ENCODE measurements at places on chromosomes 4 and X.

- DNase-seq = no peak
Observed at GRCh38 chr4:81519427-81519773, 47.7 kb upstream of the RASGEF1B start.

- no peak for DNase-seq
Observed at GRCh38 chrX:101219864-101220346, 319 bp downstream of the DRP2 start.

DNA sequence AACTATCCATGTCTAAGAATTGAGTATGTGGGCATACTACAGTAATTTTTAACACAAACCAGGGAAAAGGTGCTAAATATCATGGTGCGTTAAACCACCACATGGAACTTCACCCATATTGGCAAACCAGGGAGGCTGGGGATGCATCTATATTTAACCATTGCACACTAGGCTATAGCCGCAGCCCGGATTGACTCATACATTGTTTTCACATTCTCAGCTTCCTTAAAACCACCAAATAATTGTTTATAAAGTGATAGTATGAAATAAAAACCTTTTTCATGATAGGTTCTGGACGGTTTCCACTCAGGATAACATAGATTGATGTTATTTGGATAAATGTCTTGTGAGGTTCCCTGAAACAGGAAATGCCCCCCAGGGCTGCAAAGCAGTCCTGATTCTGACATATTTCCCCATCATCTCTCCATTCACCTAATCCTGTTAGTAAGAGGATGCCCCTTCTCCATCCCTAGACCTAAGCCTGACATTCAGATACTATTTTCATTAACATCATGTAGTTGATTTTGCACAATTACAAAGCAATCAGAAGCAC is 7.9 kb downstream of the COL25A1 start:
- DNase-seq = no peak

- no peak for DNase-seq
Observed at GRCh38 chr4:127211650-127212560, 420.9 kb upstream of the INTU start.

GRCh38 chr4:137812258-137812657 is 280.0 kb upstream of the PCDH18 start:
- no peak for DNase-seq

- no peak for DNase-seq
Observed at GRCh38 chr4:69549651-69550050, 53.9 kb upstream of the UGT2B4 start.

GRCh38 chrX:69618803-69619202 is 2.9 kb downstream of the EDA start:
- peak; percentile 11 for DNase-seq

GRCh38 chrX:54825716-54826438 is 18.3 kb downstream of the MAGED2 start:
- no peak for DNase-seq

DNA sequence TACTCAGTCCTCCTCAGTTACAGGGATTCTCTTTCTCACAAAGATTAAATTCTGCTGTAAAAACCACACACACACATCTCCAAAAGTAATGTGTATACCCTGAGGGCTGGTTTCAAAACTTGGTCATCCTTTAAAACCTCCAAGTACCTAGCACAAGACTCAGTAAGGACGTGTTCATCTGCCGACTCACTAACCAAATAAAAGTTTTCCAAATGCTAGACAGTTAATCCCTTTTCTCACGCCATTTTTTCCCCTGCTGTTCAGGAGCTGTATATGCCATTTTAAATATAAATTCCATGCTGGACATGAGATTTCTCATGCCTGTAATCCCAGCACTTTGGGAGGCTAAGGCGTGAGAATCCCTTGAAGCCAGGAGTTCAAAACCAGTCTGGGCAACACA is 3.9 kb upstream of the SAT1 start:
- DNase-seq = no peak

GRCh38 chrX:41289095-41289494 is 44.9 kb upstream of the DDX3X start:
- no peak for DNase-seq

GRCh38 chr4:167221084-167221483 is 13.2 kb downstream of the SPOCK3 start:
- DNase-seq = no peak

DNA sequence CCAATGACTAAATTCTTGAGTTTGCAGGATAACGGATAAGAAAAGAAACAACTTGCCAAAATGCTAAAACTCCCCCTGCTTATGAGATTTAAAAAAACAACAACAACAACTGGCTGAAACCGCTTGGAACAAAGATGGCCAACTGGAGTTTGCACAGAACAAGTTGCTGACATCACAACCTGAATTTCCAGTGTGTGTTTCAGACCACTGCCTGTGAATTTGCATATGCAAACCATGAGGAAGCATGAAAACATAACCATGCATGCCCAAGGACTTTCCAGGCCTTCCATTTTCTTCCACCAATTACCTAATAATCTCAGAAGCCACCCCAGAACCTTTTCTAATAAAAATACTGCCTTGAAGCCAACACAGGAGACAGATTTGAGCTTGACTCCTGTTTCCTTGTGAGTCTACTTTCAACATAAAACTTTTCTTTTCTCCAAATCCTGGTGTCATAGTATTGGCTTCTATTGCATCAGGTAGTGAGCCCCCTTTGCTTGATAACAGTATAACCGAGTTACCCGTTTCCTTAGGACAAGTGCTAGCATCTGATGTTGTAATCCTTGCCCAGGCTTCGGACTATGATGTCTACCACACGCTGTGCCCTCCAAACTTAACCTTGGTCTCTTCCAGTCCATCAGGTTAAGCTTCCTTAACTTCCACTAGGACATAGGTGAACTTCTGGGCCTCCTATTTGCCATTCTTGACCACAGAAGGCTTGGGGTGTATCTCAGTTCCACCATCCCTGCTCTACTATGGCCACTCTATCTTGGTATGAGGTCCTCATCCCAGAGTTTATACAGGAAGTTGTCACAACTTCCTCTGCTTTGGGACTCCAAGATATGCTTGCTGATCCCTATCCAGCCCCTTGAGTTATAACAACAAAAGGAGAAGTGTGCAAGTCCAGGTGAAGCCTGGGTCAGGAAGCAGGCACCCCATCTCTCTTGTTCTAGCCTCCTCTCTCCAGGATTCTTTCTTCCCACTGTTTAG is 385.5 kb upstream of the INTU start:
- no peak for DNase-seq

- peak; percentile 10 for DNase-seq
Observed at GRCh38 chr4:20623939-20624338, 76.3 kb upstream of the PACRGL start.

GRCh38 chr4:69640289-69640688 is 847 bp upstream of the UGT2A2 start:
- no peak for DNase-seq

DNA sequence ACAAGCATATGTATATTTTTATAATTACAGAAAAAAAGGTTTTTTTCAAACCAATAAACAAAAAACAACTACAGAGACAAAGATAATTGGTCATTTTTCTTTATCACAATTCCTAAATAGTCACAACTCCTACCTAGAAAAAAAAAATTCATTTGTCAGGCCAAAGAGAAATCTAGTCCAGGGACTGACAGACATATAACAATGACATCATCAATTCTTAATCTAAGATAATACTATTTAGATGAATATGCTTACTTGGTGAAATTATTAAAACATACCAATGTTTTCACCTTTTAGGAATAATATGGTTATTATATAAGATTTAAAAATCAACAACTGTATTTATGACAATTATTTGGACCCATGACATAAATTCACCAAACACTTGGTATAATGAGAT is 48.4 kb downstream of the CHM start:
- no peak for DNase-seq

GRCh38 chrX:7294483-7294882 is 146.5 kb upstream of the PUDP start:
- DNase-seq = no peak

DNA sequence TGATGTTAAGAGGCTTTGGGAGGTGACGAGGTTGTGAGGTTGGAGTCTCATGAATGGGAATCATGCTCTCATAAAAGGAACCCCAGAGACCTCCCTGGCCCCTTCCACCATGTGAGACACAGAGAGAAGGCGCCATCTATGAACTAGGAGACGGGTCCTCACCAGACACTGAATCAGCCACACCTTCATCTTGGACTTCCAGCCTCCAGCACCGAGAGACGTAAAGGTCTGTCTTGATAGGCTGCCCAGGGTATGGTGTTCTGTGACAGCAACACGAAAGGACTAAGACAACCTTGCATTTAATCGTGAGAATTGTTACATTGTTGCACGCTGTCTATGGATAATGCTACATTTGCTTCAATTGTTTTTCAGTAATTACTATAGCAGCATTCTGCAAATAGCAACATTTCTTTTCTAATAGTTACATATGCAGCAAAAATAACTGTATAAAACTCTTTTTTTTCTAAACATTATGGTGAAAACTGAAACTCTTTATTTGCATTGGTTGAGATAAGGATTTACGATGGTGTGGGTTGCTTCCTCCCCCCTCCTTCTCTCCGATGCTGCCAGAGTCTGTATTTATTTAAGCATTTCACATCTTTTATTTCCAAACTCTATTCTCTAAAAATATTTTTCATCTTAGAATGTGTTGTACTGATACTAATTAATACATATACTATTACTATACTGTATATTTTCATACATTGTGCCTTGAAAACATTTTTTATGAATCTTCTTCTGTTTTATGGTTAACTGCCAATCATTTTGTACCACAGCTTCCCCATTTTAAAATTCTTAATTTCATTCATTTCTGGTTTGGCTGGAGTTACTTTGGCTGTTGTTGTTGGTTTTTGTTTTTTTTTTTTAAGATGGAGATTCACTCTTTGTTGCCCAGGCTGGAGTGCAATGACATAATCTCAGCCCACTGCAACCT is 26.4 kb upstream of the AKAP17A start:
- no peak for DNase-seq

DNA sequence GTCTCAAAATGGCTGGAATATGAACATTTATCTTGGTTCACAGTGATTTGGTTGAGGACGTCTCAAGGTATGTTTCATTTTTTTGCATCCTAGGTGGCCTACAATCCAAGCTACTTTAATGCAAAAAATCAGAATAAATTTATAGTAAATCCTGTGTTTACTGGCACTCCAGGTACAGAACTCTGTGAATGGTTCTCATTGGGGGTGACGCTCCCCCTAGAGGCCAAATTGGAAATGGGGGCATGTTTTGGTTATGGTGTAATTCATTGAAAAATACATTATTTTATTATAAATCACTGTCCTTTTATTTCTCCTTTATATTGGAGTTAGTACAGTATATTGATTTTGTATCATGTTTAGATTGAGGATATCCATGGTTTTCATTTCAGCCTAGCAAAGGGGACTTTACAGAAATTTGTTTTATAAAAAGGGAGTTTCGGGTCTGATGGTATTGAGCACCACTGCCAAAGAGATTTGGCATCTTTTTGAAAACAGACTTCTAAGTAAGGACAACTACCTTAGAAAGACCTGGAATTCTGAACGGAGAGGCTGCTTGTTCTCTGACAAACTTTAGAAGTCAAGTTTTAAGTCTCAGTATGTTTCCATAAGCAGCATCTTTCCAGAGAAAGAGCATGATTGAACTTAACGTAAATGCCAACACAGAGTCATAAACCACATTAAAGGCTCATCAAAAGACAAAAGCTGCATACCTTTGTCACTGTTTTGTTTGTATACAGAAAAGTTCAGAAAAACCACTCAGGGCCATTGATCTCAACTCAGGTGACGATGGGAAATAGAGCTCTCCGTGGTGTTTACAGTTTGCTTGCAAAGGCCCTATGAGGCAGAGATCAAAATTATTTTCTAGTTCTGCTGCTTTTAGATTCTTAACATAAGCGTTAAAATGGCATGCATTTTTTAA is 19.4 kb downstream of the MTM1 start:
- no peak for DNase-seq

DNA sequence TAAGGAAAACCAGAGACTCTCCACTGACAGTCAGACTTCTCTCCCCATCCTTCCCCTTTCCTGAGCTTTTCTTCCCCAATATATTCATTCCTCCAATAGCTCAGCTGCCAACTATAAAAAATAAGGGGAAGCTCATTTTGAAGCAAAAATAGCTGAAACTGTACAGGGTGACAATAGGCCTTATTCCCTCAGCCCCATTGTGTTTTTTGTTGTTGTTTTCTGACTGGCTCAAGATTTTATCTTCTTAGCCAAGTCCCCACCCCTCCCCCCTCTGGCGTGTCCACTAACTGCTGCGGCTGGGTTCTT is 26.2 kb downstream of the PRPS1 start:
- no peak for DNase-seq

- peak; percentile 24 for DNase-seq
Observed at GRCh38 chr4:2261110-2261852, 628 bp downstream of the MXD4 start.

GRCh38 chr4:51831133-51831532 is 11.8 kb upstream of the DCUN1D4 start:
- DNase-seq = peak; percentile 63

DNA sequence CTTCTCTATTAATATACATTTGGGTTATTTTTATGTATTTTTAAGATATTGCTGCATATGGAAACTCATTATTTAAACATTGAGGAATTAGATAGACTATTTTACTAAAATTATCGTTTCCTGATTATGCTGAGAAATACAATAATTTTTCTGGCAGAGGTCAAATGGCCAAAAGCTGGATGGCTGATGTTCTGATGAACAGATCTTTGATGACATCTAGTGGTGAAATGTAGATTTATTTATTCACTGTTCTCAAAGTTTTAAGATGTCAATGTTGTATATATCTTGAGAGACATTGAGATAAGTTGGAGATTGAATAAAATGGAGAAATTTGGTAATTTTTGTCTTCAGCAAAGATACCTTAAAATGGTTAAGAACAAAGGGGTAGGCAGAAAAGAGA is 96.2 kb downstream of the UGT8 start:
- DNase-seq = peak; percentile 66

GRCh38 chrX:13646154-13646549 is 6.8 kb upstream of the TCEANC start:
- peak; percentile 53 for DNase-seq

DNA sequence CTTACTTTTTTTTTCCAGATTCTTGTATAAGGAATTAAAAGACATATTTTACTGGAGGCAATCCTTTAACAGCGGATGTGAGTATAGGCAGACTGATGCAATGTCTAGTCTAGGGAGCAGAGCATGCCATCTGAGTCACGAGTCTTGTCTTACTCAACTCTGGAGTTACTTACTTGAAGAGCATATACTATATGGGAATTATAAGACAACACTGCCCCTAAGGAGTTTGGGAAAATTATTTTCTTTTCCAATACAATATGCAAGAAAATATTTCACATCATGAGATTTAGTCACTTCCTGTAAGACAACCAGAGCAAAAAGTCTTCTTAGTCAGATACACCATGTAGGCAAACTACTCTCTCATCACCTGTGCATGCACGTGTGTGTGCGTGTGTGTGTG is 537.3 kb upstream of the FTHL17 start:
- no peak for DNase-seq

GRCh38 chrX:43641691-43642090 is 14.4 kb upstream of the MAOA start:
- DNase-seq = no peak

- no peak for DNase-seq
Observed at GRCh38 chr4:23734000-23734399, 155.8 kb downstream of the PPARGC1A start.

DNA sequence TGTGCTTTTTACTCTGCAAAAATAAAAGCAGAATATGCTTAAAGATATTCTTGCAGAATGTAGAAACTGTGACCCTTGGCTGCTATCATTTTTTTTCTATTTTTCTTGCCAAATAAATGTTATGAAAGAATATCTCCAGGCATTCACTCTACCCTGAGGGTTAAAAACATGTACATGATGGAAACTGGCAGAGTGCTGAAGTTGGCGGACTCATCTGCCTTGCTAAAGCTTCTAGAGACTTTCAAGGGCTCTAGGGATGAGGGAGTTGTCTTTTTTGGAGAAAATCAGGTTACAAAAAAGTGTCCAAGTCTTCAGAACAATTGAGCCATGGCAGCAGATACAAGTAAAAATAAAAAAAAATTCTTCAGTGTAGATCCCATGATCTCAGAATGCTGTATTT is 40.5 kb upstream of the NRK start:
- DNase-seq = no peak
